Gastrocnemius medialis (tissue), 4 donors: ENCODE measurements at places on chromosomes 12 and 14.

DNA sequence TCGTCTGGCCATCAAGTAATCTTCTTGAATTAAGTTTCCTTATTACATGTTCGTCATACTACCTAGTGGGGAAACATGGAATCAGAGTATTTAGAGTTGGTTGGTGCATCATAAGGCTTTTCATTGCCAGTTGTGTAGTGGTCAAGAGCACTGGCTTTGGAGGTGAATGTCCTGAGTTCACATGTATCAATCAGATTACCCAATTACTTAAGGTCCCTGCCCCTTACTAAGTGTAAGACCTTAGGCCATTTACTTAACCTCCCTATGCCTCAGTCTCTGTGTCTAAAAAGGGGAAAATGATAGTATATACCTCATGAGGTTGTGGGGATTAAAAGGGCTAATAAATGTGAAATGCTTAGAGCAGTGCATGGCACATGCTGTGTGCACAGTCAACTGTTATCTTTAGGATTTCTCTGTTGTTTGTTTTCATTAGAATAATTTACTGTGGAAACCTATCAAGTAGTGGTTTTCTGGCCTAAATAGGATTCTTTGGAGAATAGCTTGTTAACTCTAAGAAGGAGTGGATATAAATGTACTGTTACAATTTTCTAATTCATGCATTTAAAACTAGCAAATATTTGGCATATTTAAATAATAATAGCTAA lies 27.0 kb downstream of the MSRB3 start:
- no peak for DNase-seq

DNA sequence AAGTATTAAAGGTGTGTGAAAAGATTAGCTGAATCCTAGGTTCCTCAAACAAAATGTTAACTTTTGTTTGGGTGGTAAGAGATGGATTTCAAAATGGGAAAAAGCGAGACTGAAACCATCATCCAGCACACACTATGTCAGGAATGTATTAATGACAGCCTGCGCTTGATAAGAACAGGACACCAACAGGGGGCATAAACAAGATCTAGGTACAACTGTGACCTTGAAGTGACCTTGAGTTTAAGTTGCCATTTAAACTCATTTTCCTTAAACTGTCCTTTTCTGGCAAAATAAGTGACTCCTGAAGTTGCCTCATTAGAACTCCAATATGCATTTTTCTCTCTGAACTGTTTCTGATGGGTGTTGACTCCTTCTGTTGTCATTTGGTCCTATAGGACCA lies 17.1 kb downstream of the PRKCH start:
- DNase-seq = no peak

DNA sequence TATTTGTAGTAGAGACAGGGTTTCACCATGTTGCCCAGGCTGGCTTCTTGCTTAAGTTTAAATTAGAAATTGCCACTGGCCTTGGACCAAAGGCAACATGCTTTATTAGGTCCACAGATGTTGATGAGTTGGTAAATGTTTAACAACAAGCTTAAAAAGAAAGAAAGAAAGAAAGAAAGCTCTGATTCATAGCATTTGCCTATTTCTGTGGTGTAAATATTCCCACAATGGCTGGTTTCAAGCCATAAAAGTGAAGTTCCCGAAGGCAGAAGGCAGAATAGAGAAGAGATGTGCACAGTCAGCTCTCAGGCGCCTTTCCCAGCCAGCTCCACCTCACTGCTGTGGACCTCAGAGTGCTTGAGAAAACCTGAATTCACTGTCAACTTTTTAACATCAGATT lies 26.4 kb downstream of the KCNK13 start:
- no peak for DNase-seq

GRCh38 chr12:95820096-95820703 lies 29.6 kb upstream of the NTN4 start:
- DNase-seq = no peak

DNA sequence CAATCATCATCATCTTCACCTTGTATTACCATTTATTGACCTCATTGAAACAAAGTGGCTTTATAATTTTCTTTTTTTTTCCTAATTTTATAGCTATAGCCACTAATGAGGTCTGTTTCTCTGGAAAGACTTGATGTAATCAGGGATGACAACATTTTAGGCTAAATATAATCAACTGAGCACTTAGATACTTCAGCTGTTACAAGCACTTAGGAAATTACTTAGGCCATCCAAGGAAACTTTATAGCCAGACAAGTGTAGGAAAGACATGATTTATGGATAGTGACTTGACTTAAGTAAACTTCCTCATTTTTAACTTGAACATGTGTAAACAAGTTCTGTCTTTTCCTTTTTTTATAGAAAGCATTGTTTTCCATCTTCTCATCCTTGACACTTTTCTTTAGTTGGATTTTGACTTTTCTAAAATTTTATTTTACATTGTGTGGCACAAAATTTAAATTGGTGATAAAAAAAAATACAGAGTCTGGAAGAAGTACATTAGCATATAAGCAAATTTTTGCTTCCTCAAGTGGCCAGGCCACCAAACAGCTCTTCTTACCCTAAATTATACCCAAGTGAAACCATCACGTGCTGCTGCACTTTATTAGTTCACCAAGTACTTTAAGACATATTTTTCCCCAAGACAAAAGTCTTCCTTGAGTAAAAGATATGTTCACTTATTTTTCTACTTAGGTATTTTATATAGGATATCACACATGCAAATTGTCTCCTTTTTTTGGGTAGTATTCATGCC lies 15.1 kb downstream of the CPNE8 start:
- DNase-seq = no peak

DNA sequence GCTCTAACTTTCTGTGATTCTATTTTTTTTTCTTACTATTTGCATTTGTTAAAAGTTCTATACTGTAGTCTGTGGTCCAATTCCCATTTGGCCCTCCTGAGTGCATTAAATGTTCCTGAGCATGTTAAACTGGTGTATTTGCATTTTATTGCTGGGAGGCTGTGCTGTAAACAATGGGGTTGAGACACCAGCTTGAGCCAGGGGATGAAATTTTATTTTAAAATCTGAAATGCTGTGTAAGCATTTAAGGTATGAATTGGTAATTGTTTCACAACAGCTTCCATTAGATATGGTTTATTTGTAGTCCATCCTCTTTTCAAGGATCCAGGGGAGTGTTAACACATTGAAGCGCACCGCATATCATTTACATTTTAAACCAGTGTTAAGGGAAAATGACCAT lies 89.9 kb upstream of the RFX4 start:
- no peak for DNase-seq

DNA sequence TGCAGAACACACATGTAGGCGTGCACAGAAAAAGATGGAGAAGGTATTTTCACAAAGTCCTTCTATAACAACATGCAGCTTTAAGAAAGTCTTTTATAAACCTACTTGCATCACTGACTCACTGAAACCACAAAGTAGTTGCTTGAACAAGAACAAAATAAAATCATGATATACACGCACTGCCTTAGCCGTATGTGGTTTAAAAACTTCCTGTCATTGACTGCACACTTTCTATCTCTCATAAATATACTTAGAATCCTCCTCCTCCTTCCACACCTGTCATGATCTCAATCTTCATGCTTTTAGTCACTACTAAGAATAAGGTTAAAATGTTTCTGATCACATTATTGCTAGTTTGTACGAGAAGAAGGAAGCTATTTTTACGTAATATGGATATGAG lies 31.8 kb upstream of the RAD51AP1 start:
- no peak for DNase-seq

- peak; percentile 53 for DNase-seq
Measured at GRCh38 chr14:60722357-60723115, 1.6 kb downstream of the SIX4 start.

DNA sequence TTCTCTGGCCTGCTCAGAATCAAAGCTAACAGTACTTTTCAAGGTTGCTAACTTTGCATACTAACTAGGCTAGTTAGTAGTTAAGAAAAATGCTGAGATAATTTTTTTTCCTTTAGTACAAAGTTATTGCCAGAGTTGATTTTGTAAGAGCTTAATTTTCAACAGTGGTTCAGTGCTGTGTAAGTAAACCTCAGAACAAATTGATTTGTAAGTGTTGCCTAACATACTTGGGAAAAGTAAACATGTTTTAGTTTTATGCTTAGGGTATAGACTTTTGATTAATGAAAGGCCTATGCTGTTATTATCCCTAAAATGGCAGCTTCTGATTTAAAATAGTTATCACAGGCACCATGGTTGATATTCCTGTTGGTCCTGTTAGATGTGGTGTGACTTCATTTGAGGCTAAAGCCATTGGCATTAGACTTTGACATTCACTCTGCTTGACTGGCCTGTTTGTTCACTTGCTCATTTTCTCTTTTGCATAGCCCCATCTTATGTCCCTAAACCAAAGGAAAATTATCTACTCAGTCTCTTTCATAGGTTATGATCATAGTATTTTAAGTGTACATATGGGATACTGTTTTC lies 5.2 kb downstream of the CMAS start:
- no peak for DNase-seq

GRCh38 chr12:64407342-64408223 lies 3.4 kb downstream of the XPOT start:
- DNase-seq = no peak

DNA sequence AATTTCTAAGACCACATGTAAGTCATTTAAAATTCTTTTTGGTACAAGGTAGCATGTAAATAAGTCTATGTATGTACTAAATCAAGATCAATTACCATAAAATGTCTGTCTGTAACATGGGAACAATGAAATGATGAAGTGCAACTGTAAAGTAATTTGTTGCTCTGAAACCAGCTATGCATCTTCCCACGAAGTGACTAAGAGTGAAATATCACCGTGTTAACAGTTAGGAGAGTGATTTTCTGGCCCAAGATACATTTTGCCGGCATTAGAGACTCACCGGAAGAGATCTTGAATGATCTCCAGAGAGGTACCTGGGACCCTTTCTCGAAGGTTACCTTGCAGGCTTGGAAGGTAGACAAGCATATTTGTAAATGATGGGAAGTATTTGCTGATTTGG lies 105.8 kb downstream of the SAMD4A start:
- DNase-seq = no peak

GRCh38 chr12:57151741-57152630 lies 4.6 kb upstream of the LRP1-AS start:
- DNase-seq = peak; percentile 51

- no peak for DNase-seq
Measured at GRCh38 chr12:79886917-79887519, 47.9 kb downstream of the PPP1R12A start.

GRCh38 chr12:41772478-41772877 lies 372.2 kb downstream of the GXYLT1 start:
- no peak for DNase-seq

DNA sequence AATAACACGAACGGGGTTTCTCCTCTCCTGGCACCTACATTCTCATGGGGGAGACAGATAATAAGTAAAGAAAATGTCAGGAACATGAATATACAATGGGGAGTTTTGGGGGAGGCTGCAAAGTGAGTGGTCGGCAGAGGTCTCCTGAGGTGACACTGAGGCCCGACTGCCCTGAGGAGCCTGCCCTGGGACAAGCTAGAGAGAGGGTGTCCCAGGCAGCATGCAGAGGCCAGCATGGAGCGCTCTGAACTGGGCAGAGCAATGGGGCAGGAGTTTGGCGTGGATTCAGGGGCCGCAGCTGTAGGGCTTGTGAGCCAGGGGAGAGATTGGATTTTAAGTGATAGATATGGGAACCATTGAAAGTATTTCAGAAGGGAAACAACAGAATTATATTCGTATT lies 320.5 kb downstream of the CACNA1C start:
- DNase-seq = no peak

- no peak for DNase-seq
Measured at GRCh38 chr14:103232831-103233319, 101.2 kb upstream of the EIF5 start.

DNA sequence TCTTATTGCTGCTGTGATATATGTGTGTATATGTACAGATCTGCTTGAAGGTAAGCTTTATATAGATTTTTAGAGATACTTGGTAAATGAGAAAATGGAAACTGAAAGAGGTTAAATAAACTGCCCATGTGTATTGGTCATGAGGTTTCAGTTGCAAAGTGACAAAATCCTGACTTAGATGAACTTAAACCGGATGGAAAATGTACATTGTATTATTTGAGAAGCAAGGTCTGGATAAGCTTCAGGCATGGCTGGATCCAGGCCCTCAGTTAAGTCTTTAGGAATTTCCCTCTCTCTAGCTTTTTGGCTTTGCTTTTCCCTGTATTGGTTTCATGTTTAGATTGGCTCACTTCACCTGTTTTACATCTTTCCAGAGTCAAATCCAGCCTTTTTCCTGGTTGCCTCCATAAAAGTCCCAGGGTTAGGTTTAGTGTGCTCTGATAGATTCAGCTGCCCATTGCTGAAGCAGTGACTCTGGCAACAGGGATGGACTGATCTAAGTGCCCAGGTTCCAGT lies 21.0 kb upstream of the MAP1LC3B2 start:
- DNase-seq = no peak

DNA sequence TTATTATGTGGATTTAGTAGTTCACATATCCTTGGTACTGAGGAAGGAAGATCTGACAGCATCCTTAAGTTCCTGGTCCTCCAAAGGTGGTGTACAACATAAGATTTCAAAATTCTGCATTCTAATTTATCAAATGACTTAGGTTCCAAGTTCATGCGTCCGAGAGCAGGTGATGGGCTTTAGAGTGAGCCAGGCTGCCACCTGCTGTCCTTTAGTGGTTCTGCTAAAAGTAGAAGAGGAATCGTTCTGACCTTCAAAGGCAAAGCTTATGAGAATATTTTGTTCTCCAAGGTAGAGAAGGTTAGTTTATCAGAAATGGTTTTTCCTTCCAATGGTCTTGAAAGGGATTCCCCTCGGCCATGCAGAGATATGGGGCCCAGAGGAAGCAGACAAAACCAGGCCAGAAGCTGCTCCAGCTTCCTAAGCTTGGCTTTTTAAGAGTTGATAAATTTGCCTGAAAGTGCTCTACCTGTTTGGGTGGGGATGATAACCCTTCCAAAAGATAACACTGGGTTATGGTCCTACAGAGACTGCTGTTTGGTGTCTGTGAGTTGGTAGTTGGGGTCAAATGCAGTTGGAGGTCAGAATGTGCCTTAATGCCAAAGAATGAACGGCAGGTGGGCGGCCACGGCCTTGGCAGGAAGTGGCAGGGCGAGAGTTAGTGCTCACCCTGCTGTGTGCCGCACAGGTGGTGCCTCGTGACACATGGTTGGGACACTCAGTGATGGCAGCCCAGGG lies 29.1 kb upstream of the LRTM2 start:
- peak; percentile 70 for DNase-seq

DNA sequence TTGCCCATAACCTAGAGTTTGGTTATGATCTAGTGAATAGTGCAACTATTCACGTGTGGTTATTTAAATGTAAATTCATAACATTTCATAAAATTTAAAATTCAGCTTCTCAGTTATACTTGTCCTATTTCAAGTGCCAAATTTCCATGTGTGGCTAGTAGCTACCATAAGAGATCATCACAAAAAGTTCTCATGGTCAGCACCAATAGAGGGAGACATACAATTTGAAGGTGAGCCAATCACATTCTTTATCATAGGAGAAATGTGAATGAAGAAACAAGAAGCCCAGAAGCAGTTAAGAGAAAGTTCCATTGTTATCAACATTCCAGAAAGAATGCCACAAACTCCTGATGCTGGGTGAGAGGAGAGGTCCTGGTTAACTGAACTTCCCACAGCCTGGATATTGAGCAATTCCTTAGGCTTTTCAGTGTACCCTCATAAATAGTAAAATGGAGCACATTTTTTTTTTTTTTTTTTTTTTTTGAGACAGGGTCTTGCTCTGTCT lies 892.9 kb upstream of the USP15 start:
- DNase-seq = no peak
